SK-MEL-5 (cell line): ENCODE measurements at places on chromosomes 1 and 21. TPM values are rescaled to one million over a fixed set of nuclear protein-coding genes. Genes with fewer than 3 reads are reported as not detected.

Gene FAM131C
- total RNA-seq, result 0.26 and 0.51 TPM in 2 replicates

Gene A3GALT2
- total RNA-seq, result not detected in 2 replicates

Gene MAP3K7CL
- total RNA-seq, result not detected in 2 replicates

Gene GPR37L1
- total RNA-seq, result not detected in 2 replicates

Gene KRTAP21-2
- total RNA-seq, result not detected in 2 replicates

Gene MXRA8
- 0.08 TPM in 1 of 2 replicates, not detected in the other for total RNA-seq

Gene TRAF5
- total RNA-seq, result 12.9 and 14.3 TPM in 2 replicates
